ENCODE measurements at places on chromosomes 11 and 22.

- no peak for DNase-seq
Measured at GRCh38 chr11:26849036-26849435, 127.2 kb upstream of the SLC5A12 start.

DNA sequence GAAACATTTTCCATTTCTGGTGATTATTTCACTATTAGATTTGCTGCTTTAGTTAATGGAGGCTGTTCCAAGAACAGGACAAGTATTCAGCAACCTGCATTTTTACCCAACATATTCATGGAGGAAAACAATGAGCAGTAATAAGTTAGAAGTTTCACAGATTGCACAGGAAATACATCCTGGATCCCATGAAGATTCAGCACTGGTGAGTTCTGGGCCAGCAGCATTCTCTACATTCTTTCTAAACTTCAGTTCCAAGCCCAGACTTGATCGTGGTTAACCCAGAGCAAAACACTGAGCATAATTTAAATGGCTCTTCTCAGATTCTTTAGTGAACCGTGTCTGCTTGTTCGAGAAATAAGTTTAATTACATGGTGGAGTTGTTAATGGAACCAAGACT lies 3.8 kb downstream of the FJX1 start:
- peak; percentile 88 for DNase-seq

- DNase-seq = no peak
Measured at GRCh38 chr11:12876340-12876739, 132.8 kb upstream of the RASSF10 start.

- DNase-seq = no peak
Measured at GRCh38 chr22:34588871-34589545, 476.9 kb upstream of the ISX start.

- DNase-seq = no peak
Measured at GRCh38 chr11:68770781-68771180, 19.5 kb upstream of the TESMIN start.

DNA sequence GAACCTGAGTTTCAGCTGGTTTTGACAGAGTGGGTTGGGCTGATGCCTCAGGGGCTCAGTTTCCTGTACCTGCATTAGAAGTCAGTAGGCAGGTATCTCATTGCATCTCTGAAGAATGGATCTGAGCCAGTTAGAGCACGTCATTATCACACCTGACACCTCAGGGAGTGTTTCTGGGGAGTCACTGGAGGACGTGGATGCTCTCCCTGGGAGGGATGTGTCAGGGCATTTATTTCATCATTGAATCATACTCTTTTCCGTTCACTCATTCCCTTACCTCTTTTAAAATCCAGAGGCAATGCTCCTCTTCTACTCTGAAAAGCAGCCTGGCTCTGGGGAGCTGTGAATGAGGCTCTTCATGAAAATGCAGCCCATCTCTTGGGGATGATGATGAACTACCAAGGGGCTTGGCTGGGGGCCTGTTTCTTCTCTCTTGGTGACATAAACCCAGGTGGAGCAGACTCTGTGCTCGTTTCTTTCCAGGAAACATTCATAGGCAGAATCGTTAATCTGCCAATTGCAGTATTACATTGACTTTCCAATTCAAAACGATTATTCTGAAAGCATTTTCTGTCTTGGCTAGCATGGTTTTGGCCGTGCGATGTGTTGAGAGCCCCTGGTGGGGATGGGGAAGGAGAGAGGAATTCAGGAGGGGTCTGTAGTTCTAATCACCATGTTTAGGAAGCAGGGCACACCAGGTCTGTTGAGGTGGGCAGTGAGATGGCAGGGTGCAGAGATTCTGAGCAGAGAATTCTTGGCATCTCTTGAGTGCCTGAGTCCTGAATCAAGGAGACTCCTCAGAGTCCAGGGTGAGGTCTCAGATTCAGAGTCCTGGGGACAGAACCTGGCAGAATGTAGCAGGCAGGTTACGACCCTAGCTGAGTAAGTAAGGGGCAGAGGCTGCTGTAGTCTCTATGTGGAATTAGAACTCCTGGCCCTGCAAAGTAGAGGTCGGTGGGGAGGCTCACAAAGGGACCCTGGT lies 12.6 kb downstream of the PARVA start:
- peak; percentile 46 for DNase-seq

DNA sequence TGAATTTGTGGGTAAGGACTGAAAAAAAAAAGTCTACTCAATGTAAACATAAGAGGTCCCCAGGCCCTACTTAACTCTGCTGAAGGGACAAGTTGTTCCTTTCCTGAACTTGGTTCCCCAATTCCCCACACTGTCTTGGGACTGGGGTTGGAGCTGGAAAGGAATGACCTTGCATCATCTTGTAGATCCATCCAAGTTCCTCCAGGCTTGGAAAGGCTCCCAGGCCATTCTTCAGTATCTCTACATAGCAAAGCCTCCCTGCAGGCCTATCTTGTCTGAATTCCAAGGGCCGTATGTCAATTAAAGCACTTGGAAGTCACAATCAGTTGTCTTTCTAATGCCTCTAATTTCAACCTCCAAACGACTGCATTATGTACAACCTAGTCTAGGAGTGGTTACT lies 361.2 kb downstream of the TMEM135 start:
- no peak for DNase-seq

GRCh38 chr11:35298369-35298768 lies 121.0 kb downstream of the SLC1A2 start:
- no peak for DNase-seq

GRCh38 chr11:57202281-57202680 lies 20.5 kb downstream of the LRRC55 start:
- DNase-seq = no peak

- no peak for DNase-seq
Measured at GRCh38 chr22:43528601-43529360, 117.0 kb downstream of the MPPED1 start.

DNA sequence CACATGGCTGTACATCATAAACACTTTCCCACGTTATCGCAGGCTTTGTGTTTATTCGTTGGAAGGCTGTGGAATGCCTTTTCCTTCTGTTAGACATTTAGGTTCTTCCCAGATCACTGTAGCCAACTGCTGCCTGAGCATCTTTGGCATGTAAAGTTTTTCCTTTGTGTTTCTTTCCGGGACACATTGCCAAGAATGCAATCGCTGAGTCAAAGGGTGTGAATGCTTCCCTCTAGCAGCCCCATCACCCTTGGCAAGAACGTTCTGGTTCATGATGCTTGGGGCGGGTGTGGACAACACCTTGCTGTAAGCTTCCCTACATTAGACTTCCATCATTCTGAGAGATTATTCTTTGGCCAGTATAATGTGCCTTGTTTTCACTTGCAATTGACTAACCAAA lies 136.2 kb downstream of the OSBP2 start:
- peak; percentile 94 for DNase-seq

- DNase-seq = no peak
Measured at GRCh38 chr11:66123902-66124301, 53.8 kb downstream of the PACS1 start.

- DNase-seq = no peak
Measured at GRCh38 chr11:130729678-130730300, 186.5 kb downstream of the SNX19 start.

- DNase-seq = no peak
Measured at GRCh38 chr11:60895687-60896086, 10.7 kb downstream of the PRPF19 start.

DNA sequence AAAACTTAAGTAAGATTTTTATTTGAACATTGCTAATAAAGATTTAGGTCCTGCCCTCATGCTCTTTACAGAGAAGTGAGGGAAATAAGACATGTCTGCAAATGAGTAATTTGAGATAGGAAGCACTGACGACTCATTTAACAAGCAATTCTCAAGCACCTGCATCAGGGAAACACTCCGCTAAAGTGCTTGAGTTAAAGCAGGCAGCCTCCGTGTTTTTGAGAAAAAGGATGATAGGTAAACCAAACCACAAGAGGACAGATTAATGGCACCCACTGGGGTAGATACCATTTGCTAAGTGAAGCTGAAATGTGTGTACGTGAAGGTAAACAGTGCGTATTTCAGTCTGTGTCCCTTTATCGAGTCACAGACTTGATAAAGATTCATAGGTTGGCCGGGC lies 184.6 kb upstream of the CARD18 start:
- DNase-seq = no peak

DNA sequence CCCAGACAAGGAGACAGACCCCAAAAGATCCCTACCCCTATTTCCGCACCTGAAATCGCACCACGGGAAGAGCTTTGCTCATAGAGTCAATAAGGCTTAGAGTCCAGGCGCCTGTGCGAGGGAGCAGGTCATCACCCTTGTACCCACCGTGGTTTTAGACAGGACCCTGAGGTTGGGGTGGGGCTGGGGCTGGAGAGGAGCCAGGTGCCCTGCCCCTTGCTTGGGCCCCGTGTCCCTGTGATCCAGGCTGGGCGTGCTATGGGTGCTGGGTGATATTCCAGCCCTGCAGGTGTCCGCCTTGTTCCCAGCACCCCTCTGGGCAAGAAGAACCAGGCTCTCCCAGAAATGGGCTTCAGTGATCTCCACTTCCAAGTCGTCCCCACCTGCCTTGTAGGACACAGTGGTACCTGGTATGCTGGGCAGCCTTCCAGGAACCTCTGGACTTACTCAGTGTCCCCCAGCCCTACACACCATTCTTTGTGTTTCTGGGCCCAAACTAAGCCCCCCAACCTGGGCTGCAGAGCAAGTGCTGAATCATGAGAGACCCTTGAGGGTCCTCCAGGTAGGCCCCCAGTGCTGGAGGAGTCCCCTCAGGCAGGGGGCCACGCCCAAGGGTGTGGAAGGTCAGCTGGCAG lies 4.5 kb downstream of the CD81 start:
- no peak for DNase-seq

- DNase-seq = no peak
Measured at GRCh38 chr22:26847046-26847445, 189.7 kb downstream of the MIAT start.

GRCh38 chr11:44328138-44328660 lies 18.3 kb upstream of the ALX4 start:
- no peak for DNase-seq

DNA sequence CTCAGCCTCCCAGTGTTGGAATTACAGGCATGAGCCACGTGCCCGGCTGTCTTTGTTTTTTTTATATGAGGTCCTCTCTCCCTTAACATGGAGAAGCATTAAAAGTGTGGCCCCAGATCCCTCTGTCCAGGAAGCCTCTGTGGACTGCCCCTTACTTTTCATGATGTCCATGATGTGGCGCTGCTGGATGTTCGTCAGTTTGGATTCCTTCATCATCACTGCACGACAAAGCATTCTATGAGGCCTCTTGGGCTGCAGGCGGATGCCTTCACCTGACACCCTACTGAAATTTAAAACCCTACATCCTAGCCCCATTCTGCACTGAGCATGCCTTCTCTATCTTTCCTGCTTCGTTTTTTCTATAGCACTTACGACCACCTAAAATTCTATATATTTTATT lies 2.1 kb downstream of the C22orf23 start:
- DNase-seq = no peak

GRCh38 chr11:63599211-63600122 lies 14.8 kb downstream of the PLAAT3 start:
- peak; percentile 98 for DNase-seq

DNA sequence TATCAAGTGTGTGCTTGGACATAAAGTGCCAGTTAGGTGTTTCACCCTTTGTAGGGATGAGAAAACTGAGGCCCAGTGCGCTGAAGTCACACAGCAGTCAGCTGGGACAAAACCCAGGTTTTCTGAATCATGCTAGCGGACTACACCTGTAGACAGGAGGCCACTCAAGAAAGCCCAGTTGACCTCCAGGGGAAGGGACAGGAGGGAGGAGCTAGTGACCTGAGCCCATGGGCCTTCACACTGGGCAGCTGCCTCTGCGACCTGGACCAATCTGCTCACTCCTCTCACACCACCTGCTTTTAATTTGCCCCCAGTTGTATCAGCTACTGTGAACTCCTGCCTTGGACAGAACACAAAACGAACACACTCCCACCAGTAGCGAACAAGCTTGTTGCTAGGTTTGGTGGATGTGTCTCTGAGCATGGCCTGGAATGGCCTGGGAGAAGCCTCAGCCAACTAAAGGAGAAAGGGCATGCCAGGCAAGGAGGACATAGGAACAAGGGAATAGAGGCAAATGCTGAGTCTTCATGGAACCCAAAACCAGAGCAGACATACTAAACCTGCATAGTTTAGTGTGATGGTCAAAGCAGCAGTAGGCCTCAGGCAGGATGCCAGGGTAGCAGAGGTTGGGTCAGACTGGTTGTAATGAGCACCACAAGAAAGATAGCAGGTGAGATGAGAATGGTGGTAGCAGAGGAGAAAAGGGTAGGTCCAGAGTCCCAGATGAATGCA lies 7.2 kb downstream of the LMO1 start:
- DNase-seq = no peak

DNA sequence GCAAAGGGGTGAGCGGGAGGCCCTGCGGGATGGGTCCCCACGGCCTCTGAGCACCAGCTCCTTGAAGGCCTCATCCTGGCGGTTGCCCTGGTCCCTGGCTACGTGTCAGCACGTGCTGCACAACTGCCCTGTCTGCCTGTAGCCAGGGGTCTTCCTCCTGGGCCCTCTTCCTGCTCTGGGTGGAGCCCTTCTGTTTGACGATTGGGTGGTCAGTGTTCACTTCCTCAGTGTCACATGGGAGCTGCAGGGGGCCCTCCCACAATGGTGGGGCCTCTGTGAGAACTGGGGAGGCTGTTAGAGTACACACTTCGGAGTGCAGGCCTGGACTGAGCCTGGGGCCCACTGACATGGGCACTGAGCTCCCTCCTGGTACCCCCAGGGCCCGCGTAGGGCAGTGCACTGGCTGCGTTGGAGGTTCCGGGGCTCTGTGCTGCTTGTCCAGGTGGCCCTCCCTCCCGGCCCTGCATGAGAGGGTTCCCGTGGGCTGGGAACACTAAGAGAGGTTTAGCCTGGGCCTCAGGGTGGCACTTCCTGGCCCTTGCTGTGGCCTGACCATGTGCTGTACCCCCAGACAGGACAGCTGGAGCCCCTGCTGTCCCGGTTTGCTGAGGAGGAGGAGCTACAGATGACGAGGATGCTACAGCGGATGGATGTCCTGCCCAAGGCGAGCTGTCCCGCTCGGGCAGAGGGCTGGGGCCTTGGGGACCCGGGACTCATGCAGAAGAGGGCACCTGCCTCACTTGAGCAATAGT lies 13.8 kb downstream of the DGCR6L start:
- DNase-seq = no peak

- DNase-seq = peak; percentile 97
Measured at GRCh38 chr11:102317099-102317767, at the start of gene BIRC3. TSS of gene BIRC3 (plus strand) at chr11:102317484. CDS start at chr11:102324510, 7,026 bp downstream.

- DNase-seq = no peak
Measured at GRCh38 chr11:95835351-95835750, 45.1 kb downstream of the CEP57 start.

DNA sequence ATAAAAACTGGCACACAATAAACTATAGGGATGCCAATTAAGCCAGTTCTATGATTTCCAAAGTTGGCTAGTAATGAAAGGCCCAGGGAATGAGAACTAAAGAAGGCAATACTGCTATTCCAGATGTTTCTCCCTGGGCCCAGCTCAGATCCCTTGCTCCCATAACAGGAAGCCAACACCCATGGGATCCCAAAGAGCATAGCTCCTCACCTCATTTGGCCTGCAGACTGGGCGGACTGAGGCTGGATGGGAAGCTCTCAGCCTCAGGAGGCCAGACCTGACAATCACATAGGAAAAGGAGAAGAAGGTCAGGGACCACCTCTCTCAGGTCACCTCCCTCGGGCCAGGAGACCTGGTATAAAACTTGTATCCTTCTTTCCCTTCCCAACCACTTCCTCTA lies 5.3 kb downstream of the TBC1D10A start:
- DNase-seq = no peak

- DNase-seq = no peak
Measured at GRCh38 chr11:2824851-2825250, 60.7 kb downstream of the CDKN1C start.

GRCh38 chr11:58675334-58676155 lies 53.1 kb downstream of the CNTF start:
- peak; percentile 67 for DNase-seq
